ENCODE measurements at places on chromosomes 11 and 22. TPM values are rescaled to one million over a fixed set of nuclear protein-coding genes. Genes with fewer than 3 reads are reported as not detected.

DNA sequence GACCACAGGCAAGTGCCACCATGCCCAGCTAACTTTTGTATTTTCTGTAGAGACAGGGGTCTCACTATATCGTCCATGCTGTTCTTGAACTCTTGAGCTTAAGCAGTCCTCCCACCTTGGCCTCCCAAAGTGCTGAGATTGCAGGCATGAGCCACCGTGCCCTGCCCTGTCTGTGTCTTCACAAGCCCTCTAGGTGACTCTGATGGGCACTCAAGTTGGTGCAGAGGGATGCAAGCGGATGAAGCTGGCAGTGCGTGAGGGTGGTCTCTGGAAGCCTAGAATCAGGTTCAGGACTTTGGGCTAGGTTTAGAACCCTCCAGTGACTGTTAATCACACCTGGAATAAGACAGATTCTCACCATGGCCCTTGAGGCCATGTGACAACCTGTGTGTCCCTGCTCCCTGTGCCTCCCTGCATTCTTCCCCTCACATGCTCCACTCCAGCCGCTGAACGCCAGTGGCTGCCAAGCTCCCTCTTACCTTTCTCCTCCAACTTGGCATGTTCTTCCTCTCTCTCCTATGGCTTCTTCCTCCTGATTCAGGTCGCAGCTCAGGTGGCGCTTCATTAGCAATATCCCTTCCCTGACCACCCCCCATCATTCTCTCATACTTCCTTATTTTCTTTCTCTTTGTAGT, 242.3 kb upstream of the TBCEL start:
- H3K4me3 ChIP-seq: no peak overlapping the region
- no peak for DNase-seq
- H3K27me3 ChIP-seq: peaks cover 39% of the 10 kb centered on the region
- H3K4me1 ChIP-seq: peaks cover 4% of the 10 kb centered on the region
- H3K27ac ChIP-seq: no peak overlapping the region
- H3K36me3 ChIP-seq: no peaks in the 10 kb centered on the region

- H3K36me3 ChIP-seq: no peaks in the 10 kb centered on the region
- H3K4me3 ChIP-seq: no peak overlapping the region
- peaks cover 10% of the 10 kb centered on the region for H3K27me3 ChIP-seq
- H3K27ac ChIP-seq: no peak overlapping the region
- no peaks in the 10 kb centered on the region for H3K4me1 ChIP-seq
Observed at GRCh38 chr11:87894961-87895360, 280.3 kb downstream of the RAB38 start.

- DNase-seq: no peak
- peak overlapping the region; percentile 89 for H3K27ac ChIP-seq
- H3K4me1 ChIP-seq: peaks cover 51% of the 10 kb centered on the region
- peak overlapping the region; percentile 93 for H3K4me3 ChIP-seq
- H3K36me3 ChIP-seq: peaks cover 9% of the 10 kb centered on the region
Observed at GRCh38 chr11:63843041-63843440, 4.1 kb downstream of the MARK2 start.

DNA sequence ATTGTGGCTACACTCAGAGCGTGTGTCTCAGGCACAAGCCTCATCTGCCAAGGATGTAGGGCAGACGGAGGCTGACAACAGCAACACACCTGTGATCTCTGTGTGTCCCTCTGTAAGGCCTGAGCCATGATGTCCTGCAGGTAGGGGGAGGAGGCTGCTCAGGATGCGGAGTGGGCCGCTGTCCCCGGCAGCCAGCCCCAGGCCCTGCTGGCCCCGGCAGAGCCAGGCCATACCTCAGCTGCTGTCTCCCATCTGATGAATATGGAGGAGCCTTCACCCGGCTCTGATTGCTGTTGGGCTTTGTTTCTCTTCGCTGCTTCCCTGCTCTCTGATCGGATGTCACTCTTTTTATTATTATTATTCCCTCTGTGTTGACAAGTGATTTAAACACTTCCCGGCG, 83.6 kb upstream of the NCAM1 start:
- H3K27me3 ChIP-seq: peaks cover 14% of the 10 kb centered on the region
- peaks cover 4% of the 10 kb centered on the region for H3K4me1 ChIP-seq
- no peak for DNase-seq

GRCh38 chr22:19377565-19378343, 53.8 kb downstream of the HIRA start:
- H3K27ac ChIP-seq: no peak overlapping the region
- no peaks in the 10 kb centered on the region for H3K4me1 ChIP-seq
- peak; percentile 60 for DNase-seq
- no peaks in the 10 kb centered on the region for H3K27me3 ChIP-seq

GRCh38 chr22:37619991-37620390, 11.4 kb downstream of the GGA1 start:
- H3K4me3 ChIP-seq: no peak overlapping the region
- H3K36me3 ChIP-seq: peaks cover under 1% of the 10 kb centered on the region
- no peak for DNase-seq
- no peaks in the 10 kb centered on the region for H3K27me3 ChIP-seq
- H3K4me1 ChIP-seq: peaks cover 4% of the 10 kb centered on the region

DNA sequence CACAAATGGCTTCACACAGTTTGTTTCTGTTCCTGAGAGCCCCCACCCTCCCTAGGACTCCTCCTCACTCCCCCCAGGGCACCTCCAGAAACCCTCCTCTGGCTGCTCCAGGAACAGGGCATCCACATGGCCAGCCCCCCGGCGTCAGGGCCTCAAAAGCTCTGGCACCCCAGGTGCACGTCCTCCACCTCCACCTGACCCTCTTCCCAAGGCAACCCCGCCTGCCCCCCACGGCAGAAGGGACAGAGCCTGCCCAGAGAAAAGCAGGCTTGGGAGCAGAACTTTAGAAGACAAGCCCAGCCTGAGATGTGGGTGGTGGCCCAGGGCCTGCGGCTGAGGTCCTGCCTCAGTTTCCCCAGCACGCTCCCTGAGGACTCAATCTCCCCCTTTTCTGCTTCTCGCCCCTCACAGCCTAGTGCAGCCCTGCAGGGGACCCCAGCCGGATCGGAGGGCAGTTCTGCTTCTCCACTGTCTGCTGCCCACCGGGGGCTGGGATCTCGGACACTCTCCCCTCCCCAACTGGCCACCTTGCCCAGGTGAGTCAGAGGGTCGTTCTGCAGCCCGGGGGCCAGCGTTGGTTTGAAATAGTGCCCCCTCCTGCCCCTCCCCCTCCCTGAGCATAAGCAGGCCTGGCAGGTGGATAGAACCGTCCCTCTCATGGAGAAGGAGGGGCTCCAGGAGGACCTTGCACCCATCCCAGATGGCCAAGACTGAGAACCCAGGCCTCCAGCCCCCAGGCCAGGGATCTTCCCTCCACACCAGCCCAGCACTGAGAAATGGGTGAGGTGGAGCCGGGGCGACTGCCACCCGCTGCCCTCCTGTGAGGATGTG, 2.4 kb upstream of the TRABD start:
- H3K27ac ChIP-seq: peak overlapping the region; percentile 55
- H3K4me3 ChIP-seq: peak overlapping the region; percentile 73
- H3K36me3 ChIP-seq: no peaks in the 10 kb centered on the region
- peaks cover 9% of the 10 kb centered on the region for H3K4me1 ChIP-seq
- no peak for DNase-seq
- H3K27me3 ChIP-seq: no peaks in the 10 kb centered on the region

- no peak for DNase-seq
- no peak overlapping the region for H3K4me3 ChIP-seq
- no peaks in the 10 kb centered on the region for H3K36me3 ChIP-seq
- H3K27ac ChIP-seq: no peak overlapping the region
Observed at GRCh38 chr11:131944736-131945135, 574.3 kb downstream of the NTM start.

GRCh38 chr11:27904358-27905055, 203.4 kb downstream of the KIF18A start:
- H3K36me3 ChIP-seq: no peaks in the 10 kb centered on the region
- no peaks in the 10 kb centered on the region for H3K4me1 ChIP-seq
- no peak overlapping the region for H3K27ac ChIP-seq
- no peak for DNase-seq
- no peak overlapping the region for H3K4me3 ChIP-seq

GRCh38 chr11:118427707-118428106, 8.6 kb upstream of the KMT2A start:
- H3K4me3 ChIP-seq: no peak overlapping the region
- H3K27me3 ChIP-seq: peaks cover 17% of the 10 kb centered on the region
- no peaks in the 10 kb centered on the region for H3K36me3 ChIP-seq
- peaks cover 8% of the 10 kb centered on the region for H3K4me1 ChIP-seq
- no peak overlapping the region for H3K27ac ChIP-seq
- DNase-seq: no peak

- H3K4me1 ChIP-seq: no peaks in the 10 kb centered on the region
- H3K27ac ChIP-seq: no peak overlapping the region
- H3K36me3 ChIP-seq: no peaks in the 10 kb centered on the region
Observed at GRCh38 chr11:91365986-91366585, 858.5 kb upstream of the FAT3 start.

- peaks cover 14% of the 10 kb centered on the region for H3K27me3 ChIP-seq
- H3K27ac ChIP-seq: no peak overlapping the region
- H3K36me3 ChIP-seq: no peaks in the 10 kb centered on the region
- no peak for DNase-seq
- no peaks in the 10 kb centered on the region for H3K4me1 ChIP-seq
- peak overlapping the region; percentile 27 for H3K4me3 ChIP-seq
Observed at GRCh38 chr11:130435671-130436070, 7.3 kb upstream of the ADAMTS8 start.

- H3K27me3 ChIP-seq: peaks cover 13% of the 10 kb centered on the region
- no peaks in the 10 kb centered on the region for H3K36me3 ChIP-seq
- H3K27ac ChIP-seq: peak overlapping the region; percentile 41
- DNase-seq: no peak
Observed at GRCh38 chr22:50083462-50084079, 1.7 kb downstream of the MLC1 start.

DNA sequence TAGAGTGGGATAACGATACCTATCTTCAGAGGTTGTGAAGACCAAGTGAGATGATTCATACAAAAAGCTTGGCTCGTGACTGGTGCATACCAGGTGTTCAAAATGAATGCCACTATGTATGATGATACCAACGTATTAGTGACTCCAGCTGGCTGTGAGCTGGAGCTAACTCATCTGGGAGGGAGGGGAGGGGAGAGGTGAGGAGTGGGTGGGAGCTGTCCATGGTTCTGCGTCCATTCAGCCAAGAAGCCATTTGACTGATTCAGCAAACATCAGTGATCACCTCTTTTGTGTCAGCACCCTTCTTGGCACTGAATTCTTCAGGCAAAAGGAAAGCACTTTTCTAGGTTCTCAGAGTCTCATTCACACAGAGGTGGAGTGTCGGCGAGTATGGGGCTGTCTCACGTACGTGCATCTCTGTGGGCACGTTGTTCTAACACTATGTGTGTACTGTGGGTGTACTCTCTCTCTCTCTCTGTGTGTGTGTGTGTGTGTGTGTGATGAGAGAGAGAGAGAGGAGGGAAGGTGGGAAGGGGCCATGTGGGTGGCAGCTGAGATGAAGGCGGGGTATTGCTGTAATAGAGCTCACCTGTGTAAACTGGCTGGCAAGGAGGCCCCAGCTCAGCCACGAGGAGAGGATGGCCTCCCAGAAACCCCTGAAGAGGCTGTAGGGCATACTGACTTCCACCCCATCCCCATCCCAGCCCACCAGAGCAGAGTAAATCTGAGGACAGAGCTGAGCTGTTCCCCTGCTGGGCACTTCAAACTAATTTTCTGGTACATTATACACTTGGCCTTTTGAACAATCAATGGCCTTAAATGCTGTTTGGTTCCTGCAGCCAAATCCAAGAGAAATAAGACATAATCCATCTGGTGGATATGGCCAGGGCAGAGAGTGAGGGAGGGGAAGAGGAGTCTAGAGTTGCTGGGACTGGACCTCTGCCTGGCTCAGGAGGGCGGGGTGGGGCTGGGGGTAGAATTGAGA, 96.1 kb upstream of the THY1 start:
- peaks cover 34% of the 10 kb centered on the region for H3K27me3 ChIP-seq
- H3K4me1 ChIP-seq: no peaks in the 10 kb centered on the region
- no peaks in the 10 kb centered on the region for H3K36me3 ChIP-seq
- no peak overlapping the region for H3K27ac ChIP-seq
- DNase-seq: no peak

DNA sequence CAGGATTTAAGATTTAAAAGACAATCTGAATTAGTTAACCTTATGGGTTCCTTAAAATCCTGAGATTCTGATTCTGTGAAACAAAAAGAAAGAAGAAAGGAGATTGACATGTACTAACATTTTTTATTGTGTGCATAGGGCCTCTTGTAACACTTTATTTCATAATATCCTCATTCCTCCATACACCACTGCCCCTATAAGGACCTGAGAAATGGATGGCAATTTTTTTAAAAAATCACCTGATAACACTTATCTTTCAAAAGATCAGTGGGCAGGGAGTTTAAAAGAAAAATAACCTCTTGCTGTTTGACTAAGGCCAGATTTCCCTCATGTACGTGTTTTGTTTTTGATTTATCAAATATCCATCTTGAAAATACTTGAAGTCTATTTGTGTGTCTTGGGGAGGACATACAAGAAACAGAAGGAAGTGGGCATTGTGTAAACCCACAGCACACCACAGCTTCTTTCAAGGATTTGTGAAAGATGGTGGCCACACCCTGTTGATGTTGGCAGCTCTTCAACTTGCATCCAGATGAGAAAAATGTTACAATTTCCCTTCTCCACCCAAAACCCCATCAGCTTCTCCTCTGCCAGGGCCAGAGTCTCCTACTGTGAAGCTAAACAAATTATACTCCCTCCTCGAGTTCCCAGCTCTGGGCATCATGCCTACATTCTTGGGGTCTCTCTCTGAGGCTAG, 35.0 kb upstream of the MPEG1 start:
- no peaks in the 10 kb centered on the region for H3K4me1 ChIP-seq
- no peak overlapping the region for H3K4me3 ChIP-seq
- H3K27me3 ChIP-seq: peaks cover 4% of the 10 kb centered on the region
- H3K36me3 ChIP-seq: no peaks in the 10 kb centered on the region

- peaks cover 25% of the 10 kb centered on the region for H3K4me1 ChIP-seq
- H3K27ac ChIP-seq: no peak overlapping the region
- peaks cover 9% of the 10 kb centered on the region for H3K27me3 ChIP-seq
- no peak overlapping the region for H3K4me3 ChIP-seq
- H3K36me3 ChIP-seq: no peaks in the 10 kb centered on the region
Observed at GRCh38 chr11:126732981-126733380, 267.6 kb downstream of the KIRREL3 start.

- no peaks in the 10 kb centered on the region for H3K27me3 ChIP-seq
- no peak overlapping the region for H3K27ac ChIP-seq
- DNase-seq: no peak
Observed at GRCh38 chr22:33299245-33299956, 241.2 kb upstream of the SYN3 start.

GRCh38 chr11:27868226-27868625, 168.0 kb upstream of the BDNF start:
- peaks cover 10% of the 10 kb centered on the region for H3K27me3 ChIP-seq
- DNase-seq: no peak
- H3K4me3 ChIP-seq: no peak overlapping the region
- no peaks in the 10 kb centered on the region for H3K4me1 ChIP-seq

The MS4A12 gene
- total RNA-seq: not detected

The LIF gene
- total RNA-seq: 3.8 TPM

The TLCD5 gene
- total RNA-seq: 3.3 TPM

The CTNND1 gene
- 253 TPM for total RNA-seq

The OR4D5 gene
- total RNA-seq: not detected

The TNRC6B gene
- total RNA-seq: 50.7 TPM

Data from type B pancreatic cell (in vitro differentiated cells).